ENCODE measurements at places on chromosomes 7 and 10. TPM values are rescaled to one million over a fixed set of nuclear protein-coding genes. Genes with fewer than 3 reads are reported as not detected.

The PNLIPRP1 gene
- not detected for total RNA-seq

The PVRIG gene
- total RNA-seq = 1.7 TPM

GRCh38 chr7:47218378-47219176 is 363.3 kb downstream of the TNS3 start:
- DNase-seq = no peak

- no peak for DNase-seq
Observed at GRCh38 chr10:123808906-123809305, 82.7 kb downstream of the CPXM2 start.
